ENCODE measurements at places on chromosomes 4 and X.

GRCh38 chrX:12315526-12315925 is 177.3 kb downstream of the FRMPD4 start:
- DNase-seq, result no peak

DNA sequence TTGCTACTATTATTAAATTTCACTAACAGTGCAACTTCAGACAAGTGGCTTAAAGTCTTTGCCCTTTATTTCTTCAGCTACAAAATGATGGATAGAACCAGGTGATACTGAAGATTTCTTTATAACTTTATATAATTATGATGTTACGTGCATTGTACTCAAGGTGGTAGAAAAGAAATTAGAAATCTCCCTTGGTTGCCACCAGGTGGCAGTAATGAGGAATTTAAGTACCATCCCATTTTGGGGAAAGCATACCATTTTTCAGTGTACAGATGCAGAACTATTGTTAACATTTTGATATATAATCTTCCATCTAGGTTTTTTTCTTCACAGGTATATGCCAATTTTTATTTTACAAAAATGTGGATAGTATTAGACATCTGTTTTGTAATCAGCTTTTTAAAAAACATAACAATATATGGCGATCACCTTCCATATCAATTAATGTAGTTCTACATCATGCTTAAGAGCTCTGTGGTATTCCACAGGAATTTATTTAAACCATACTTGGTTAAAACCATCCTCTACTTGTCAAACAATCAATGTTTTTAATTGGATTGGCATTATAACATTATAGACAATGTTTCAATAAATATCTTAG is 37.7 kb upstream of the RAB33B start:
- no peak for DNase-seq

GRCh38 chr4:110769578-110769977 is 146.7 kb upstream of the PITX2 start:
- DNase-seq, result no peak

- DNase-seq, result no peak
Measured at GRCh38 chrX:133307637-133308498, 89.7 kb upstream of the TFDP3 start.

DNA sequence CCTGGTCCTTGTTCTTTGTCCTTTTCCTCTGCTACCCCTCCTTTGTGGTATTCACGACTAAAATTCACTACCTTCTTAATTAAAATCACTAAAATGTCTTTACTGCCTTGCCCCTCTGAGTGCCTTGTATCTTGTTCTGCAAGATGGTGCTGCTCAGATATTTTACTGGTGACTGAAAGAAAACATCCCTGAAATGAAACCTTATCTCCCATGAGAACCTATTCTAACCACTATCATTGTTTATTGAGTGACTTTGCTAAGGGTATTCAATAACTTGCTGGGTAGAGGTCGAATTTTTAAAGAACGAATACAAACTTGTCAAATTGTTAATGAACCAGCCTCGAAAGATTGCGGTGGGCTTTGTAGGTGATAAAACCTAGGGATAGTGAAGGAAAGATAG is 52.8 kb downstream of the SPRY1 start:
- no peak for DNase-seq

GRCh38 chr4:112377171-112377570 is 80.0 kb downstream of the ALPK1 start:
- no peak for DNase-seq

DNA sequence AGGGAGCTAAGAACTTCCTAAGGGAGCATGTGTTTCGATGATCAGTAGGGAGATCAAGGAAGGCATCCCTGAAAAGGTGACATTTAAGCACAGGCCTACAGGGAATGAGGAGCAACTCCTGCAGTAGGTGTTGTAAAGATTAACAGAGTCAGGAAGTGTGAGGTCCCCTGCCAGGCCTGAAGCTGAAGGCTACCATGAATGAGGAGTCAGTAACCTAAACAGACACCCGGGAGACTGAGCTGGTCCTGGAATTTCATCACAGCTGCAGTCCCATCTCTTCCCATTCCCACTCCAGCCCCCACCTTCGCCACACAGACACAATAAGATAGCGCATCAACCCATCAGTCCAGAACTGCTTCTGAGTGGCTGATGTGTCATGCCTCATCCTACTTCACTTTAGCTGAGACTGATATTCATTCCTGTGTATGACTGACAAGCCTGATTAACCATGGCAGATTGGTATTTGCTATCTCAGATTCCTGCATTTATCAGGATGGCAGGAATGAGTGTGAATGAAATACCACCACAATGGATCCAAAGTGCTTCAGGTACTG is 27.0 kb upstream of the EFNB1 start:
- no peak for DNase-seq

GRCh38 chr4:127400276-127400675 is 232.5 kb upstream of the INTU start:
- no peak for DNase-seq

- no peak for DNase-seq
Measured at GRCh38 chrX:139025816-139026215, 314.3 kb upstream of the FGF13 start.

DNA sequence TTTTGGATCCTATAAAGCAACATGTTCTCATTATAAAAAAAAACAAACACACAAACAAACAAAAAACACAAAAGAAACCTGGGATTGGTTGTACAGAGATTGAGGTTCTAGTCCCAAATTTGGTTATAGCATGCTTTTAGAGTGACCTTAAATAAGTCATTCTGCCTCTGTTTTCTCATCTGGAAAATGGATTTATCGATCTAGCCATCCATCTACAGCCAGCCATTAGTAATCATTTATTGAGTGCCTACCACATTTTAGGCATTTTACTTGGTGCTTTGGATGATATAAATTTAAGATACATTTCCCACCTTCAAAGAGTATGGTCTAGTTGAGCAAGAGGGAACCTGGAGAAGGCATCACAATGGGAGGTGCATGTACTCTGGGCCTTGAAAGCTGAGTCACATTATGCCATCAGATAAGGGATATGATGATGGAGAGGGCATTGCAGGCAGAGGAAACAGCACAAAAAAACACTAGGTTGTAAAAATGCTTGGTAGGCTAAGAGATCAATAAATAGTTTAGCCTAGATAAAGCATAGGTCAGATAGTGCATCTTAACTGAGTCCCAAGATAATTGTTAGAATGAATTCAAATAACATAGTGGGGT is 91.4 kb downstream of the HEPH start:
- DNase-seq, result no peak

DNA sequence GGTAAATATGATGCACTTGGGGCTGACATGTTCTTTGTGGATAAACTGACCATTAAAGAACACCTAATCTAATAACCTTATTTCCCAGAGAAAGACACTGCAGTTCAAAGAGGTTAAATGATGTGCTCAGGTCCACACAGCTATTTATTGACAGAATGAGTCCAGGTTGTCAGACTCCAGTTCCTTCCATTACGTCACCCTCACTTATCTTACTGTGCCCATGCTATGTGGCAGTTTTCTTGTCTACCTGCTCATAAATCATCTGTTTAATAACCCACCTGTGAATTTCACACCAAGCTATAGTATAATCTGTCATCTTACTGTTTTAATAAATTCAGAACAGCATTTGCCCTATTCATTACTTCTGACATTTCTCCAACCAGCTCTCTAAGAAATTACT is 36.7 kb downstream of the QRFPR start:
- no peak for DNase-seq

Measured in amniotic stem cell (primary cell).